Fibroblast of lung (primary cell): ENCODE measurements at places on chromosomes 5 and 9. TPM values are rescaled to one million over a fixed set of nuclear protein-coding genes. Genes with fewer than 3 reads are reported as not detected.

The CDX1 gene
- total RNA-seq, result under 0.01 and 0.33 TPM in 2 replicates

The CYSTM1 gene
- 18.7 and 24.3 TPM in 2 replicates for total RNA-seq

The SHB gene
- total RNA-seq, result 12.6 and 13.9 TPM in 2 replicates

DNA sequence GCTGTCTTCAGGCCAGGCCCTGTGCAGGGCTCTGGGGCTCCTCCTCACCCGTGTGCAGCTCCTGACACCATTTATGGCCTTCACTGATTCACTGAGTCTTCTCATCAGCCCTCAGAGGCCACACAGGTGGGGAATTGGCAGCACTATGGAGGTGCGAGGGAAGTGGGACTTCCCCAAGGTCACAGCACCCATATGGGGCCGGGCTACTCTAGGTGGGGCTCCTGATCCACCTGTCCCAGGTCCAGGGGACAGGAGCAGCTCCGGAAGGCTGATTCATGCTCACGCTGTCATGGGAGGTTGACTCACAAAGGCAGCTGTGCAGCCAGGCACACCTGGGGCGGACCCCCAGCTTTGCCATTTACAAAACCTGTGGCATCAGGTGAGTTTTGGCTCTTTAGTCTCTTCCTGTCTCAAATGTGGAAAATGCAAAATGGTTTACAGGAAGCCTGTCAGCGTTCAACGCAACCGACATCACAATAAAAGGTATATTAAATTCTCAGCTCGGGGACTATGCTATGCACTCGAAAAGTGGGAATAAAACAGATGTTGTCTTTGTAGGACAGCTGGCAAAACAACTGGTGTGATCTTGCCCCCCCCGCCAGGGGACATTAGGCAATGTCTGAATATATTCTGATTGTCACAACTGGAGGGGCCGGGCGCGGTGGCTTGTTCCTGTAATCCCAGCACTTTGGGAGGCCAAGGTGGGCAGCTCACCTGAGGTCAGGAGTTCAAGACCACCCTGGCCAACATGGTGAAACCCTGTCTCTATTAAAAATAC, 15.0 kb downstream of the NAIF1 start:
- no peaks in the 10 kb centered on the region for H3K36me3 ChIP-seq
- H3K27ac ChIP-seq, result no peak overlapping the region
- no peak for DNase-seq

DNA sequence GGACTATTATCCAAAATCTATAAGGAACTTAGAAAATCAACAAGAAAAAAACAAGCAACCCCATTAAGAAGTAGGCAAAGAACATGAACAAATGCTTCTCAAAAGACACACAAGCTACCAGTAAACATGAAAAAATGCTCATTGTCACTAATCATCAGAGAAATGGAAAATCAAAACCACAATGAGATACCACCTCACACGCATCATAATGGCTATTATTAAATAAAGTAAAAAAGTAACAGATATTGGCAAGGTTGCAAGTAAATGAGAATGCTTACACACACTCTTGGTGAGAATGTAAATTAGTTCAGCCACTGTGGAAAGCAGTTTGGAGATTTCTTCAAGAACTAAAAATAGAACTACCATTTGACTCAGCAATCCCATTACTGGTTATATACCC, 167.0 kb upstream of the DMRTA1 start:
- DNase-seq, result no peak
- H3K4me1 ChIP-seq, result no peaks in the 10 kb centered on the region
- no peaks in the 10 kb centered on the region for H3K36me3 ChIP-seq
- no peak overlapping the region for H3K4me3 ChIP-seq
- no peaks in the 10 kb centered on the region for H3K27me3 ChIP-seq
